ENCODE measurements at places on chromosomes 7 and 10.

GRCh38 chr10:83574770-83575169 lies 564.5 kb upstream of the GHITM start:
- DNase-seq: no peak

GRCh38 chr7:128427289-128427891 lies 17.6 kb upstream of the IMPDH1 start:
- peak; percentile 72 for DNase-seq

DNA sequence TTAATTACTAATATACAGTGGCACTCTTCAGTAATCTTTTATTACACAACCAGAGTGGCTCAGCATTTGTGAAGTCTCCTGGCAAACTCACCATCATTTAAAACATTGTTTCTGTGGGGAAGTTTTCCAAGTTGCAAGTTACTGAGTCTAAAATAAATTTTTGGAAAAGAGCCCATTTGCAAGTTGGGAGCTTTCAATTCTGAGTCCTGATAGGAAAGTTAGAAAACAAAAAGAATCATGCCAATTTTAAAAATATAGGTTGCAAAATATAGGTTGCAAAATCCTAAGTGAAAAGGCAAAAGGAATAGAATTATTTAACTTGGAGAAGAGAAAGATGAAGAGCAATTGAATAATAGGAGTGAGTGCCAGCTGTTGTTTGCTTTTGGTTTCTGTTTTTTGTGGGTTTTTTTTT lies 378.8 kb upstream of the C7orf33 start:
- no peak for DNase-seq

DNA sequence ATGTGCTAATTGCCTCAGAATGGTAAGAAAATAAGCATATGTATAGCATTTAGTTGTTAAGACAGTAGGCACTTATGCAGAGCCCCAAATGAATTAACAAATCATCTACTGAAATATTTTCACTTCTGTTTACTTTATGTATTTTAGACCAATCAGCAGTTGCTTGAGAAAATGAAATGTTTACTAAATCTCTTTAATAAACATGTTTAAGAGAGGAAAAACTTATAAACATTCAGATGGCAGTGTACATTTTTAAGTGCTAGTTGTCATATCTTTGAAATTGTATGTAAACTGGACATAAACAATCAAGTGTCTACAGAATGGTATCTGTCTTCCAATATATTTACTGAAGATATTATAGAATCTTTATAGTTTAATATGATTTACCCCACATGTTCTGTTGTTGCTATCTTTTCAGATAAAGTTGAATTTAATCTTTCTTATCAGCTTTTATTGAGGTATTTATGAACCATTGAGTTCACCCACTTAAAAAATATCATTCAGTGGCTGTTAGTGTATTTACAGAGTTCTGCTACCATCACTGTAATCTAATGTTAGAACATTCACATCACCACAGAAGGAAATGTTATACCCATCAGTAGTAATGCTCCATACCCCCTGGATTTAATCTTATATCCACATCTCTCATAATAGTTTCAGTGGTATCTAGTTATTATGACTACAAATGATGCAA lies 264.3 kb downstream of the ADK start:
- no peak for DNase-seq

- DNase-seq: no peak
Measured at GRCh38 chr10:101670635-101671034, 24.3 kb downstream of the FBXW4 start.

DNA sequence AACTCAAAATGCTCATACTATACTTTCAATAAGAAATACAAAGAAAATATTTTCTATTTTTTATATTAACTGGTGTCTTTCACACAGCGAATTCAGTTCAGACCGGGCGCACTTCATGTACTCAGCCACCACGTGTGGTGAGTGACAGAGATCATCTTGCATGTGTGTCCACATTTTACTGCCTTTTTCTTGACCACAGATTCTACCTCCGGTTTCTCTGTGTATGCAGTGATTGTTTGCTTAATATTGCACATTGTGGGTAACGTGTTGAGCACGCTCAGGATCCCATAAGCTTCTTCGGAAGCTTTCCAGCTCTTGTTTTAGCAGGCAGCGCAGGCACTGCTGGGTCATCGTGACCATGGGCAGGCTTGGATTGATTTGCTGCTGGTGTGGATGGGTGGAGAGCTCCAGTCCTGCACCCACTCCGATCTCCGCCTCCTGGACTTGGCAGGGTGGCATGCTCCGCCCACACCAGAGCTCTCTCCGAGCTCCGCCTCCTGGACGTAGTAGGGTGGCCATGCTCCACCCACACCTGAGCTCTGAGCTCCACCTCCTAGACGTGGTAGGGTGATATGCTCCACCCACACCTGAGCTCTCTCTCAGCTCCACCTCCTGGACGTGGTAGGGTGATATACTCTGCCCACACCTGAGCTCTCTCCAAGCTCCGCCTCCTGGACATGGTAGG lies 253.3 kb downstream of the DIP2C start:
- DNase-seq: no peak

DNA sequence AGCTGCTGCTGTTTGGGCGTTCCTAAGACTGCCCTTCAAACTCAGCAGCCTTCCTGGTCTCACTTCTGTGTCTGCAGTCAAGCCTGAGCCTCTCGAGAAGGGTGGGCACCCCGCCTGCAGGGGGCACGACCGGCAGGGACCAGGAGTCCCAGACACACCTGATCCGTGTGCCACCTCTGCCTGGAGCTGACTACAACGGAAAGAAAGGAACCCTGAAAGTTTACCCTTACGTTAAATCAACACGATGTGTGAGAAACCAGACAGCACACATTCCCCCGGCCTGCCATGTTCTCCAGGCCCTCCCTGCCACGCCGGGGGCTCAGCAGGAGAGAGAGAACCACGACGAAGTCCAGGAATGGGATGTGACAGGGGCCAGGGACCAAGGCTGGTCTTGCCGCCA lies 5.0 kb downstream of the MAD1L1 start:
- no peak for DNase-seq

DNA sequence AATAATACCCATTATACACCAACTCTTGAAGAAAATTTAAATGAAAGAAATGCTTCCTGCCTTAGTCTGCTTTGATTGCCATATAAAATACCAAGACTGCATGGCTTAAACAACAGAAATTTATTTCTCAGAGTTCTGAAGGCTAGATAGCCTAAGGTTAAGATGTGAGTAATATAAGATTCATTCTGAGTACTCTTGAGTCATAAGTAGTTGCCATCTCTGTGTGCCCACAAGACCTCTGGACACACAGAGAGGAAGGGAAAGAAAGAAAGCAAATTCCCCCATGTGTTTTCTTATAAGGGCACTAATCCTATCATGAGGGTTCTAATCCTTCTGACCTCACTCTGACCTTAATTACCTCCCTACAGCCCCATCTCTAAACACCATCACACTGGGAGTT lies 201.2 kb downstream of the PTN start:
- DNase-seq: no peak

- DNase-seq: no peak
Measured at GRCh38 chr7:17094963-17095574, 203.4 kb upstream of the AHR start.

DNA sequence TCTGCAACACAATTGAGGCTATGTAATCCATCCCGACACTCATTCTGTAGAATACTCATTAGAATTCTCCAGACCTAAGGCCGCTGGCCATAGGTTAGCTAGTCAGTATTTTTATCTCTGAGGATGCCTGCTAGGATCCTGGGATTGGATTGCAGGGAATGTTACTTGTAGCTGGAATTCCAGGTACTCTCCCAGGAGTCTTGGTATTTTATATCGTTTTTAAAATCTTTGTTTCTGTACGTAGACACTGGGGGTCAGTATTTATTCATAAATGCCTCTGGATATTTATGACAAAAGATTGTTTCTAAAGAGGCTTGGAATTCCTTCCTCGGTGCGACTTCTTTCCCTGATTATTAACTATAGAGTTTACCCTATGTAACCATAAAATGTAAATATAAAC lies 40.1 kb downstream of the BPGM start:
- DNase-seq: no peak

GRCh38 chr10:3350205-3350604 lies 177.6 kb upstream of the PITRM1 start:
- no peak for DNase-seq

- DNase-seq: peak; percentile 26
Measured at GRCh38 chr10:94546049-94546900, 687 bp downstream of the HELLS start.

- no peak for DNase-seq
Measured at GRCh38 chr10:128306966-128307365, 180.7 kb upstream of the MKI67 start.

All from kidney capillary endothelial cell (primary cell).